ENCODE measurements at places on chromosomes 12 and 14. TPM values are rescaled to one million over a fixed set of nuclear protein-coding genes. Genes with fewer than 3 reads are reported as not detected.

BMAL2 gene
- total RNA-seq = 2.1 TPM

TAS2R20 gene
- total RNA-seq = 1.7 TPM

PRR4 gene
- total RNA-seq = 1.2 TPM

CHGA gene
- total RNA-seq = 0.81 TPM

A2ML1 gene
- not detected for total RNA-seq

DAZAP2 gene
- total RNA-seq = 182 TPM

Data from upper lobe of left lung (tissue), 6 donors.